ENCODE measurements at places on chromosomes 2 and 18.
A peak's percentile ranks its signal among the peaks of the same experiment; 100 is the strongest.

DNA sequence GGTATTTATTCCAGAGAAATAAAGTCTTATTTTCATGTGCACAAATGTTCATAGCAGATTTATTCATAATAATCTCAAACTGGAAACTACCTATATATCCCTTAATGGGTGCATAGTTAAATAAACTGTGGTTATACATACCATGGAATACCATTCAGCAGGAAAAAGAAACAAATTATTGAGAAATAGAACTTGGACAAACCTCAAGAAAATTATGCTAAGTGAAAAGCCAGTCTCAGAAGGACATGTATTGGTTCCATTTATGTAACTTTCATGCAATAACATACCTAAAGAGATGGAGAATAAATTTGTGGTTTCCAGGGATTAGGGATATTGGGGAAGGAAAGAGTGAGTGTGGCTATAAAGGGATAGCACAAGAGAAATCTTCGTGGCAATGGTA is 452.6 kb downstream of the SETBP1 start:
- H3K27me3 ChIP-seq: peaks cover 5% of the 10 kb centered on the region
- H3K4me1 ChIP-seq: peaks cover 23% of the 10 kb centered on the region
- no peaks in the 10 kb centered on the region for H3K36me3 ChIP-seq
- no peak for DNase-seq

DNA sequence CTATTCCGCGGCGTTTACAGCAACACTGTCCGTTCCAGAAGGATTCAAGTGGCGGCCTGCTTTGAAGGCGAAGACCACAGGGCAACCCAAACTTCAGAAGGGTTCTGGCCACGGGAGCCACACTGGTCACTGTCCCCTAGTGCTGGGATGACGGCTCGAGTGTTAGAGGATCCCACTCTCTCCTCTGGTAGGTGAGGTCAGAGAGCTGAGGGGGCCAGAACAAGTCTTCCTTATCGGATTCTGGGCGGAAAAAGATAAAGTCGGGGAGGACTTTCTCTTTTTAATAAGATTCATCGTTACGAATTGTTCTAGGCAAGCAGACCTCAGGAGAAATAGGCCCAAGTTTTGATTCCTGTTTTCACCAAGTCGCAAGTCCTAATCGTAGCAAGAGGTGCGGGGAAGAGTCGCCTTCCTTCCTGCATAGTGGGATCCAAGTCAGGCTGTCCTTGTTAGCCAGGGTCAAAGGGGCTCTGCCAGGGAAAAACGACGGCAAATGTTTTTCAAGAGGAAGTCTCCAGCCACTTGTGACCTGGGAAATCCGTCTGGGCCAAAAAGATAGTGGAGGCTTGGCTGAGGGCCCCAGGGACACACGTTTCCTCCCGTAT is 864 bp upstream of the MYL12A start:
- DNase-seq: no peak
- no peaks in the 10 kb centered on the region for H3K27me3 ChIP-seq
- H3K27ac ChIP-seq: peak overlapping the region; percentile 99
- peaks cover 15% of the 10 kb centered on the region for H3K4me1 ChIP-seq
- peak overlapping the region; percentile 89 for H3K4me3 ChIP-seq
- H3K36me3 ChIP-seq: peaks cover 26% of the 10 kb centered on the region

DNA sequence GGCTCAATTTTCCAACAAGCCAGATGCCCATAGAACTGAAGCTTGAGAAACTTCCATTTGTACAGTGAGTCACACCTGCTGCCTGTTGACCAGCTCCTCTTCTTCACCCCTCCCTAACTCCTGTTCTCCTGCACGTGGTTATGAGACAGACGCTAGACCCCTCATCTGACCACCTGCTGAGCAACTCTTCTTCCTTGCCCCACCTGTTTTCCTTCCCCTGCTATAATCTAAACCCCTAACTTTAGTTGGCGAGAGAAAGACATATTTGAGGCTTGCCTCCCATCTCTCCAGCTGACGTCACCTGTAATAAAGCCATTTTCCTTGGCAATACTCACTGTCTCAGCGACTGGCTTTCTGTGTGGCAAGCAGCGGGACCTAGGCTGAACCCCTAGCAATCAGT is 22.3 kb upstream of the ITM2C start:
- DNase-seq: no peak
- H3K4me1 ChIP-seq: no peaks in the 10 kb centered on the region
- peaks cover 5% of the 10 kb centered on the region for H3K36me3 ChIP-seq
- no peak overlapping the region for H3K27ac ChIP-seq
- no peak overlapping the region for H3K4me3 ChIP-seq
- peaks cover 25% of the 10 kb centered on the region for H3K27me3 ChIP-seq

DNA sequence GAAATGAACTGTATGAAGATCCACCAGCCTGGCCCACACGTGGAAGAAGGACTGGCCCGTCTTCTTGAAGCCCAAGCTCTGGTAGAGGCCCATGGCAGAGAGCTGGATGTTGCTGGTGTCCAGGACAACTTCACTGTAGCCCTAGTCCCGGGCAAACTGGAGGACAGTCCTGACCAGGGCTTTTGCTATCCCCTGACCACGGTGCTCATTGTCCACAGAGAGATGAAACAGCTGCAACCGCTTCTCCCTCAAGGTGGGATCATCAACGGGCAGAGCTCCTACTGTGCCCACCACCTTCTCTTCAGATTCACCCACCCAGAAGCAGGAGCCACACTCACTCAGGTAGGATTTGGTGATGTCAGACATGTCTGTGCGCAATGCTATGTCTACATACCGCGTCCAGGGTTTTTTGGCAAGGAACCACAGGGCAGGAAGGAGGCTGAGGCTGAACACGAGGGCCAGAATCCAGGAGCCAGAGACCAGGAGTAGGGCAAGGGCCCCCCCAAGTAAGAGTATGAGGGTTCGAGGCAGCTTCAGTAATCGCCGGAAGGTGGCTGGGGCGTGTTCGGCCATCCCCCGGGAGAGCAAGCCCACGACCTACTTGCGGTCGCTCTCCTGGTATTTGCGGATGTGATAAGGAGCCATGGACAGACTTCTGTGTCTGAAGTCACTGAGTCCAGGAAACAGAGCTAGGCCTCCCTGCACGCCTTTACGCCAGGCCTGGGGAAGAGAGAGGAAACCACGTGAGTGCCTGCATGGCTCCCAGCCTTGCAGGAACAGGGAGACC is 36.3 kb downstream of the TPRKB start:
- H3K27ac ChIP-seq: no peak overlapping the region
- no peaks in the 10 kb centered on the region for H3K4me1 ChIP-seq
- H3K4me3 ChIP-seq: no peak overlapping the region
- DNase-seq: no peak

DNA sequence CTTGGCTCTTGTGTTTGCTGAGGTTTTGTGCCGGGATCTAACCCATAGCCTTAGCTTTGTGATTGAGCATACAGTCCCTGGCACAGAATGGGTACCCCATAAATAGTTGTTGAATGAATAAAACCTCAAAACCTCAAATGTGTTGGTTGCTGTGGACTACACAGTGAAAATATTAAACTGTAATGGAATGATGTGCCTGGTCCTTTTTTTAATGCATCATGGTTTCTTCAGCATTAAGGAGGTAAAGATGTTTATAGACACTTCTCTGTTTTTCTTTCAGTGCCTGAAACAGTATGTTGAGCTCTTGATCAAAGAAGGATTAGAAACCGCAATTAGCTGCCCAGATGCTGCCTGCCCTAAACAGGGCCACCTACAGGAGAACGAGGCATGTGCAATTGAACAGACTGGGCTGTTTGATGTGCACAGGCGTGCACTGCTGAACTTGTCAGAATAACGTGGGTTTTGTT is 97.0 kb downstream of the RNF144A start:
- H3K36me3 ChIP-seq: no peaks in the 10 kb centered on the region
- no peak overlapping the region for H3K4me3 ChIP-seq

DNA sequence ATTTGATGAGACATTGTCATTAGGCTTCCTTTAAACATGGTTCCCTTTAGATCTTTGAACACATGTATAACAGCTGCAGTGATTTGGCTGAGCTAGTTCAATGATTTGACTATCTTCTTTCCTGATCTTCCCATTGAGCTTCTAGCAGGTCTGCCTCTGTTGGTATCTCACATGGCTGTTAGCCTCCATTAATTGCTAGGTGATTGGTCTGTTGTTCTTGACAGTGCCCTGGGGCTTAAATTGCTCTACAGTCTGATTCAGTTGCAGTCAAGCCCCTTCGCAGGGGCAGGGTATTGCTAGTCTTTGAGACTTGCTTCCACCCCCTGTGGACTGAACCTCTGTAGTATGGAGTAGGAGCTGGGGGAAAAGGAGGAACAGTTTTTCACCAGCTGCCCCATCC is 24.1 kb downstream of the SKA1 start:
- H3K27ac ChIP-seq: no peak overlapping the region
- peaks cover 6% of the 10 kb centered on the region for H3K36me3 ChIP-seq
- H3K27me3 ChIP-seq: peaks cover 35% of the 10 kb centered on the region
- peaks cover 3% of the 10 kb centered on the region for H3K4me1 ChIP-seq
